ENCODE measurements at places on chromosomes 7 and 10.

DNA sequence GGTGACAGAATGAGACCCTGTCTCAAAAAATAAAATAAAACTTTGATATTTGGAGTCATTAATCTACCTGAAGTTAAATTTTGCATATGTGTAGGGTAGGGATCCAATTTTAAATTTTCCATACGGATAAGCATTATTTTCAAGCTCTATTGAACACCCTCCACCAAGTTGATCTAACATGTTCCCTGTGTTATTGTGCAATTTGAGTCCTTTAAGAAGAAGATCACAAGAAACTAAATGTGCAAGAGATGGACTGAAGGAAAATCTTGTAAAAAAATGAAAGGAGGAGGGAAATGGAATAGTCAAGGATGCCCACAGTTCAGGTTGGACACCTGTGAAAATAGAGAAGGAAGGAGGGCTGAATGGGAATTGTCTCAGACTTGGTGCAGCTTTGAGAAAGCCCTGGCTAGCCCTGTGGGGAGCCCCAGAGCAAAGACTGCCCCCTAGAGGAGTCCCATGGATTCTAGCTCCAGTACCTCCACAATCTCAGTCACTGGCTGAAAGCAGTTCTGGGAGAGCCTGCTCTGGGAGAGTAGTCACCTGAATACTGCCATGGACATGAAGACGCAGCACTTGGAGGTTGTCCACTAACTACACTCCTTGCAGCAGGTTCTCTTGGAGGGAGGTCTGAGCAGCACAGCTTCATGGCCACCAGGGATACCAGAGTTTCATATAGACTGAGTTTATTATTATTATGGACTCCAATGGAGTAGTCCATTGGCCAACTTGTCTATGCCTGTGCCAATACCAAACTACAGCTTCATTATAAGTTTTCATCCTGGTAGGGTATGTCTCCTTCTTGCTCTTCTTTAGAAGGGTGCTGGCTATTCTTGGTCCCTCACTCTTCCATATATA, 5.7 kb upstream of the TIAL1 start:
- no peak for DNase-seq

- DNase-seq: no peak
These were observed 44.0 kb downstream of the LDB3 start for GRCh38 chr10:86712317-86712707.

- no peak for DNase-seq
These were observed 77.1 kb downstream of the NRF1 start for GRCh38 chr7:129688503-129689222.

DNA sequence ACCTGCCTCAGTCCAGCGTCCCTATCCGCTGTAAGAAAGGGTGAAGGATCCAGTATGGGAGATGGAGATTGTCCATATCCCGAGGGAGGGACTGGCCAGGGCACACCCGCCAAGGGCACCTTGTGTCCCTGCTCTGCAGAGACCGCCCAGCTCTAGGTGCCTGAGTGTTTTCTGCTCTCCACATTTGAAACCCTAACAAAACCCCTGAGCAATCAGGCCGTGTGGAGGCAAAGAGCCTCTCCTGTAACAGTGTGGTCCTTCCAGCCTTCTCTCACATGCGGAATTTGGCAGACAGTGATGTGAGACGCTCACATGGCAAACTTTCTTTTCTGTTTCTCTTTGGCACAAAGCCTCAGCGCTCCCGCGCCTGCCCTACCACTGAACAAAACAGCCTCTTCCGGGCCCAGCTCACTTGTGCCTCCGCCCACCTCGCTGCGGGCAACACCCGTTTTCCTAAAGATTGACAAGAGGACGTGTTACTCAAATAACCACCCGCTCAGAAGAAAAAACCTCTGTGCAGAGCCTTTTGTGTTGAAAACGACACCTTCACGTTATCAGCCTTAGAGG, 514.8 kb downstream of the DNAJB6 start:
- peak; percentile 73 for DNase-seq

DNA sequence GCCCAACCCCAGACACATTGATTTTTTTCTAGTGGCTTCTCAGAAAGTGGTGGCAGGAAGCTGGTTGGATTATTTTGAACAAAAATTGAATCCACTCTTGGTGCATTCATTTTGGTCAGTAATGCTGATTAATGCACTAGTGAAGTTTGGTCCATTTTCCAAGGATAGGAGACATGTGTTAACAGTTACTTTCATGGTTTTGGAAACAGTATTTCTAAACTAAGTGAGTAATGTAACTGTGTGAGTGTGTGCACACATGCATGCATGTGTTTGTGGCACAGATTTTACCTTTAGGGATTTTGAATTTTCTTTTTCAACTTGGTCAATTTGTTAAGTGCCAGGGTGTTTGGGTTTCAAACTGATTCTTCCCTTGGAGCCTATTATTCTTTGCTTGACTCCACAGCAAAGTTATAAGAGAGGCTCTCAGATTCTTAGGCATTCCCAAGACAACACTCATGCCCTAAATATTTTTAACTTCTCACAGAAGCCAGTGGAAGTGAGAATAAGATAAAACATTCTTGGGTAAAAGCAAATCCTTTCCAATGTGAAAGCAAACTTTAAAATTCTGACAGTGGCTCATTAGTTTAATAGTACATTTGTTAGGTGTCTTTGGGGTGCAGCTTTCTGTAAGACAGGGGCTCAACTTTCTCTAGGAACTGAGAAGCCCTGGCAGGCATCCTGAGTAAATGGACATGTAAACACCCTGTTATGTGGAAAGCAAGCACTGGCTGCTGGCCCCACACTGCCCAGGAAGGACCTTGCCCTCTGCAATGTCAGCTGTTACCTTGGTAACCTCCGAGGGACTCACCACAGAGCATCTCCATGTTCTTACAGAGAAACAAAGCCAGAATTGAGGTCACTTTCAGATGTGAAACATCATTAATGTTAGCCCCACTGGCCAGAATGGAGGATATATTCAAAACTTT, 68.4 kb downstream of the ASAH2B start:
- DNase-seq: no peak

DNA sequence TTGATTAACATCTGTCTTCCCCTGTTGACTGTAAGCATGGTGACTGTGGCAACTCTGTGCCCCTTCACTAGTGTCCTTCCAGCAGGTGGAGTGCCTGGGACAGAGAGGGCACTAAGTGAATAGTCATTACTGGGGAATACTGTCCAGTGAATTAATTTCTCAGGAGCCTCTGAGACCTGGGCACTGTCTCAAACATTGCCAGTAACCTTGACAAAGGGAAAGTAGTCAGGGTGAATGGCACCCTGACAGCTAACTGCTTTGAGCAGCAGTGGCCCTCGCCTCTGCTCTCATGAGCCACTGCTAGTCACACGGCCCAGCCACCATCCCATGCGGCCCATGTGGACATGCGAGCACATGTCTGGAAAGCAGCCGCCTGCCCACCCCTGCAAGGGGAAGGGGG, 13.1 kb upstream of the GRB10 start:
- no peak for DNase-seq

GRCh38 chr7:91557789-91558404, 293.7 kb downstream of the FZD1 start:
- DNase-seq: no peak

GRCh38 chr10:131580076-131580652, 268.6 kb upstream of the TCERG1L start:
- no peak for DNase-seq

GRCh38 chr7:73844131-73844547, 1.8 kb upstream of the METTL27 start:
- DNase-seq: no peak

DNA sequence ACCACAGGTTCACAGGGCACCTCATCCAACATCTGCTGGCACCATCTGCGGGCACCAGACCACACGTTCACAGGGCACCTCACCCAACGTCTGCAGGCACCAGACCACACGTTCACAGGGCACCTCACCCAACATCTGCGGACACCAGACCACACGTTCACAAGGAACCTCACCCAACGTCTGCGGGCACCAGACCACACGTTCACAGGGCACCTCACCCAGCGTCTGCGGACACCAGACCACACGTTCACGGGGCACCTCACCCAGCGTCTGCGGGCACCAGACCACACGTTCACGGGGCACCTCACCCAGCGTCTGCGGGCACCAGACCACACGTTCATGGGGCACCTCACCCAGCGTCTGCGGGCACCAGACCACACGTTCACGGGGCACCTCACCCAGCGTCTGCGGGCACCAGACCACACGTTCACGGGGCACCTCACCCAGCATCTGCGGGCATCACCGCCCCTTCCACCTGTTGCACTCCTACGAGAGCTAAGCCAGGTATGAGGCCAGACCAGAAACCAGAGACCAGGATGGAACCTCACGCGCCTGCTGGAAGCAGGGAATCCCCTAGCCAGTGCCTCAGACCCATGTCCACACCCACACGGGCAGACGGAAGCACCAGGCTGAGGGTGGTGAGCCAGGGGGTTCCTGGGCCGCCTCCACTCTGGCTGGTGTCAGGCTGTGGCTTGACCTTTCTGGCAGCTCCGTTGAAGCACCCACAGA, 182.8 kb downstream of the MAD1L1 start:
- no peak for DNase-seq

- no peak for DNase-seq
These were observed 345.7 kb downstream of the GLRX3 start for GRCh38 chr10:130481936-130482335.

GRCh38 chr7:133040178-133040577, 41.7 kb downstream of the CHCHD3 start:
- no peak for DNase-seq

DNA sequence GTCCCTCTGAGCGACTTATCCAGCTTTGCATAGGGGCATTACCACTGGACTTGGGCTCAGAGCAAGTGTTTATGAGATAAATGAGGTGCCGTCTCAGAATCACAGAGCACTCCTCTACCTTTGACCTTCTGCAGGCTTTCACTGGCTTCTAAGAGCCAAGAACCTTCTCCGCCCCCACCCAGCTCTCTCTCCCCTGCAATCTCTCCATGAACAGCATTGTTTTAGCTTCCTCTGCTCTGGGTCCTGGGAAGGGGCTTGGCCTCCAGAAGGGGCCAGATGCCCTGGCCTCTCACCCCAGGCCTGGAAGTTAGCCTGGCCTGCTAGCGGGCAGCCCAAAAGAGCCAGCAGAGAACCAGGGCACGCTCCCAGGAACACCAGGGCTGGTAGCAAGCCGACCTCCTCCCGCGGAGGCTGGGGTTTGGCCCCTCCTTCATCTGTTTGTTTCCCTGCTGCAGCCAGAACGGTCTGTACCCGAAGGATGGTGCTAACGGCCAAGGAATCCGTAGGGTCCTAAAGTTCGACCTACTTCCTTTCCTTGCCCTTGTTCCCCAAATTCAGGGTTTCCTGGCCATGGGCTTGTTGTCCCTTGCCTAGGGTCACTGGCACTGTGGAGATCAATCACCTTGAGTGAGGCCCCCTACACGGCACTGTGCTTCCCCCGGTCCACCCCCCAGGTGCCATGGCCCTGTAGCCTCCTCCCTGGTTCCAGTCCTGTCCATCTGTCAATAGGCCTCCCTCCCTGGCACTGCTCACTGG, 18.7 kb upstream of the DDIT4 start:
- DNase-seq: no peak

DNA sequence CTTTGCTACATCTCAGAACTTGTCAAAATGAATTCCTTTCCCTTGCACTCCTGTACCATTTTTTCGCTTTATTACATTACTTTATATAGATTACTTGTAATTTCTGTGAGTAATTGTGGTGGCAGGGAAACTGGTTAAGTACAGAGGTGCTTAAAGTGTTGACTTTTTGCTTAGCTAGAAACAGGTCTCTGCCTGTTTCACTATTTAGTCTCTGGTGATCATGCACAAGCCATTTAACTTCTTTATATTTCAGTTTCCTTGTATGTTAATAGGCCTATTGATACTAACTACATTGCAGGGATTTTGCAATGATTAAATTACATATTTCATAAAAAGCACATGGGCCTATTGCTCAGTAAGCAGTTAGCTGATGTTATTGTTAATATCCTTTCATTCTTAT, 233.8 kb downstream of the PRKG1 start:
- DNase-seq: no peak

DNA sequence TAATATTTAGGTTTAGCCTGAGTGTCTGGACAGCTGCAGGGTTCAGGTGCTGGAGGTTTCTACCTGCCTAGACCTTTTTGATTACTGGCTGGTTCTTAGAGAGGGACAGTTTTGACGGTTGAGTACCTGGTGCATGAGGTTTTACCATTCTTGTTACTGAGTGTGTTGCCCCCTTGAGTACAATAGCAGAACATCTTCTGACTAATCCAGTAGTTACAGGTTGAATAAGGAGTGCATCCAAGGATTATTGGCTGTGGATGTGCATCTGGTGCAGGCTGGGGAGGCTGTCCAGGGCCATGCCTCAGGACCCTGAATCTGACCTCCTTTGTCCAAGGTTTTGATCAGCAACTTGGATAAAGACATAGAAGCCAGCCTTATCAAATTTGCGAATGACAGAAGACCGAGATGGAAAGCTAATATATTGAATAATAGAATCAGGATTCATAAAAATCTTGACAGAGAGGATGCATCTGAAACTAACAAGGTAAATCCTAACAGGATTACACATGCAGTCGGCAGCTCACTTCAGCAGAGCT, 23.1 kb downstream of the PLPP4 start:
- DNase-seq: no peak

DNA sequence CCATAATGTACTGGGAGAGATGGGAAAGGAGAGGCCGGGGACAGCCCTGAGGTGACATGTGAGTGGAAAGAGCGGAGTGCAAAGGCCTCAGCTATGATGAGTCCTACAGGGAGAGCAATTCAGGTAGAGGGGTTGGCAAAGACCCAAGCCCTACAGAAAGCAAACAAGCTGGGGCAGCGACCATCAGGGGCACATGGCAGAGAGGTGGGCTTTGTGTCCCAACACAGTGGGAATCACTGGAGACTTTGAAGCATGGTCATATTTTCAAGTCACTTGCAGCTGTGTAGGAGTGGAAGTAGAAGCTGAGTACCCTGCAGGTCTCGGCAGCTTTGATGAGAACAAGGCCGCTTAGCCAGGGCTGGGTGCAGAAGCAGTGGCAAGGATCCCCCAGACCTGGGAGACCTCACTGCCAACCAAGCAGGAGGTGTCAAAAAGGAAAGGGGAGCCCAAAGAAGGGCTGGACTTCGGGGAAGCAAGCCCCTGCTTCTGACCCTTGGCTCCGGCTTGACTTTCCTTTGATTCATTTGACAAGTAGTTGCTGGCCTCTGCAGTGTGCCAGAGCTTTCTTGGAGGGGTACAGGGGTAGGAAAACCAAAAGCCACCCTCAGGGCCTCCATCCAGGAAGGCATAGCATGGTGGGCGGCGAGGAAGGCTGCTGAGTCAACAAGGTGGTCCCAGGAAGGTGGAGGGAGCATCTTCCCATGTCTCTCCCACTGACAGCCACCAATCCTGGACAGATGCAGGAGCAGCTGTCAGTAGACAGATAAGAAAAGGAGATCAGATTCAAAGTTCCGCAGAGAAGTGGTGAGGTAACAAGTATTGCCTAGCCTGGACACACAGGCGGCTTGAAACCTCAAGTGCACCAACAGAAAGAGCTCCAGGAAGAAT, 1.9 kb upstream of the PGAM2 start:
- no peak for DNase-seq

DNA sequence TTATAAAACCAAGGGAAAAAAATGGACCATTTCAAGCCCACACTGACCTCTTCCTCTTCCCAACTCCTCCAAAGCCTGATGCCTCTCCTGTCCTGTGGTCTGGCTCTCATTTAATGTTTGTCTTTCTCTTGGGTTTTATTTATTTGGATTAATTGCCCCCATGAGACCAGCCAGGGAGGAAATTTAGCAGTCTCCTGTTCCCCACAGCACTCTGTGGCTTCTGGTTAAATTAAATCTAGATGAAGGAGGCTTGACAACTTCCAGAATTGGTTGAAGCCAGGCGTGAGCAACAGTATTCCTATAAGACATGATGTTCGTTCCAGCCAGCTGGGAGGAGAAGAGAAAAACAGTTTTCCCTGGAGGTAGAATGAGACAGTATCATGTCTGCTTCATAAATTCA, 15.1 kb upstream of the PRLHR start:
- no peak for DNase-seq

GRCh38 chr10:116271593-116272439, 1.2 kb downstream of the GFRA1 start:
- DNase-seq: no peak

Measured in stimulated activated CD4-positive, alpha-beta T cell treated with anti-CD3 and anti-CD28 coated beads, Interleukin-12 subunit alpha, Interleukin-12 subunit beta, amount 100 ng/mL, for 4 hours (primary cell).